ENCODE measurements at places on chromosomes 7 and 10. TPM values are rescaled to one million over a fixed set of nuclear protein-coding genes. Genes with fewer than 3 reads are reported as not detected.

The TAS2R41 gene
- not detected for total RNA-seq

GRCh38 chr10:29541422-29542210 lies 93.2 kb downstream of the SVIL start:
- no peak overlapping the region for H3K4me3 ChIP-seq
- H3K27ac ChIP-seq, result no peak overlapping the region
- H3K27me3 ChIP-seq, result no peaks in the 10 kb centered on the region
- DNase-seq, result no peak

DNA sequence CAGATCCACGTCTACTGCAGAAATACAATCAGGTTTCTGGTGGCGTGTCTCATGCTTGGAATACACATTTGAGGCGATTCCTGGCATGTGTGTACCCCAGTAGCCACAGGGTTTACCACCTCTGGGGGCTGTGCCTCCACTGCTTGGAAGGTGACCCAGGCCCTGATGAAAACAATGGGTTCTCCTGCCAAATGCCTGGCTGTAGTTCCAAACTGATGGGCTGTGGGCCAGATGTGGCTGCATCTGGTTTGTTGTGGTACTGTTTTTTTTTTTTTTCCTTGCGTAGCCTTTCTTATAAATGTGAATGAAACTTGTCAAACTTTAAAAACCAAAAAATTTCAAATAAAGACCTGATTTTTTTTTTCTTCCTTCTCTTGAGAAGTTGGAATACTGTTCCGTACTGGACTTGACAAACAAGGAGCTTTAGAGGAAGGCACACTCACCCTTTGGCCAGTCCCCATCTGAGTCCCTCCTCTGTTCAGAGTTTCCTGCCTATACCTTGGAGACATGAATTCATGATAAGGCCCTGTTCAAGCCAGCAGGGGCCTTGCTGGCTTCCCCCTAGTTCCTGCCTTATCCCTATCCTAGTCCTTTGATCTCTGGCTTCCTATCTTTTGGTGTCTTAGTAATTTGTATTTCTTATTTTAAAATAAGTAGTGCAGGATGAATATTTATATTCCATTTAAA lies 217.1 kb downstream of the PHTF2 start:
- no peak overlapping the region for H3K4me3 ChIP-seq
- H3K36me3 ChIP-seq, result no peaks in the 10 kb centered on the region

GRCh38 chr10:88409236-88409635 lies 173.9 kb downstream of the RNLS start:
- no peaks in the 10 kb centered on the region for H3K27me3 ChIP-seq
- no peak for DNase-seq
- no peak overlapping the region for H3K27ac ChIP-seq
- H3K4me3 ChIP-seq, result no peak overlapping the region
- H3K4me1 ChIP-seq, result no peaks in the 10 kb centered on the region

DNA sequence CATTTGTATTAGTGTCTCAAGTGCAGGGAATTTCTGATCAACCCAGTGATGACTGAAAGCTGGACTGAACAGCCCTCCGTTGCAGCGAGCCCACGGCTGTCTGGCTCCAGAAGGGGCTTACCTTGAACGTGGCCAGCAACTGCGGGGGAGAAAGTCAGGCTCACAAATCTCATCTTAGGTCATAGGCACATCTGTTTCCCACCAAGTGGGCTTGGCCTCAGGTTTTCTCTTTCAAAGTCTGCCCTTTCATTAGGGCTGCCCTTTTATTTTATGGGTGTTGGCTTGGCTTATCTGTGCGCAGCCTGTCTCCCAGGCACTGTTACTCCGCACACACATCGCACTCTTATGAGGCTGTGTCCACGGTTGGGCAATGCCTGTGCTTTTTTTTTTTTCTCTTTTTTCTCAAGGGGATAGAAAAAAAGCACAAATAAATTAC lies 178.0 kb downstream of the JCAD start:
- H3K27me3 ChIP-seq, result no peaks in the 10 kb centered on the region
- DNase-seq, result no peak
- no peaks in the 10 kb centered on the region for H3K36me3 ChIP-seq
- H3K27ac ChIP-seq, result no peak overlapping the region

The LRRC18 gene
- total RNA-seq, result not detected

- DNase-seq, result no peak
- peaks cover 9% of the 10 kb centered on the region for H3K4me1 ChIP-seq
- H3K4me3 ChIP-seq, result no peak overlapping the region
- H3K36me3 ChIP-seq, result no peaks in the 10 kb centered on the region
- no peaks in the 10 kb centered on the region for H3K27me3 ChIP-seq
Observed at GRCh38 chr7:1122832-1123501, 35.1 kb downstream of the GPER1 start.

The ZNF736 gene
- 82.3 TPM for total RNA-seq

Measured in Karpas-422 (cell line).